Sigmoid colon (tissue), 7 donors: ENCODE measurements at places on chromosomes 4 and X. TPM values are rescaled to one million over a fixed set of nuclear protein-coding genes. Genes with fewer than 3 reads are reported as not detected.

GRCh38 chrX:115311601-115312001, 22.1 kb downstream of the LUZP4 start:
- H3K36me3 ChIP-seq, result no peaks in the 10 kb centered on the region
- DNase-seq, result no peak
- no peak overlapping the region for H3K27ac ChIP-seq
- H3K4me1 ChIP-seq, result no peaks in the 10 kb centered on the region

GRCh38 chr4:47786958-47787370, 50.9 kb downstream of the CORIN start:
- H3K4me1 ChIP-seq, result no peaks in the 10 kb centered on the region
- no peak overlapping the region for H3K27ac ChIP-seq
- DNase-seq, result no peak
- no peak overlapping the region for H3K4me3 ChIP-seq
- no peaks in the 10 kb centered on the region for H3K36me3 ChIP-seq
- no peaks in the 10 kb centered on the region for H3K27me3 ChIP-seq

HPGD gene
- polyA plus RNA-seq, result 71.9 TPM

DNA sequence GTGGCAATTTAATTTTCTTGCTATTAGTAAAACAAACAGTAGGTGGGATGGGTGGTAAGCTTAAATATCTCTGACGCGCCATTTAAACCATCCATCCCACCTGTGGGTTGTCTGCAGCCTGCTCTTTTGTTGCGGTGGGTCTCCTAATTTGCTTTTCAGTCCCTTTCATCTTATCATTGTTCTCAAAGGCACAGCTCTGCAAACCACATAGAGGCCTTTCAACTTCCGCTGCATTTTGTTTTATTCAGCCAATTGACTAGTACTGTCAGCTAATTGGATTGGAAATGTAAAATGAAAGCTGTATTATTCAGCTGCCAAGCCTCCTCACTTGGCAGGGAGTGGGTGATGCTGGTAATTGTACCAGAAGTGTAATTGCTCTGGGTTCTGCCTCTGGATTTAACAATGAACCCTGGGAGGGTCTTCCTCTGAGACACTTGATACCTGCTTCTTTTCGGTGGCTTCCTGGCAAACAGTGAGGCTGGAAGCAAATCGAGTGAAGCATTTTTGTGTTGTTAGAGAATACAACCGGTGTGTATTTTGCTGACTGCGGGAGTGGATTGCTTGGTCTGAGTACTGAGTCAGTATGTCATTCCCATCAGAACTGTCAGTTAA, 165.6 kb downstream of the FRAS1 start:
- no peak overlapping the region for H3K27ac ChIP-seq
- no peaks in the 10 kb centered on the region for H3K27me3 ChIP-seq
- no peak for DNase-seq
- H3K36me3 ChIP-seq, result no peaks in the 10 kb centered on the region

DNA sequence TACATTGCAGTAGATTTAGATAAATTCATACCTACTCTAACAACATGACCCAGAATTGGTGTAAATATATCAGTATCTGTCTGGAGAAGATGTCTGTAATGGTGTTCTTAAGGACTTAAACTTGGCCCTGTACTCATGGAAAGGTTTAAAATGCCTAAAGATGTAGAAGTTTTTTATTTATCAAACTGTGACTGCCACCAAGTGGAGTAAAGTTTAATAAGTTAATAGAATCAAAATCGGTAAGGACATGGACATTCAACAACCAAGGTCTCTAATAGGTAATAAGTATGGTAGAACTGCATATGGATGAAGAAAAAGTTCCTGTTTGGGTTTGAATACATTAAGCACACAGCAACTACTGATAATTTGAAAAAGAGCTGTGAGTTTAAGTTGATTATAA, 474.0 kb upstream of the NDST3 start:
- no peaks in the 10 kb centered on the region for H3K36me3 ChIP-seq
- no peak for DNase-seq
- H3K4me3 ChIP-seq, result no peak overlapping the region

DNA sequence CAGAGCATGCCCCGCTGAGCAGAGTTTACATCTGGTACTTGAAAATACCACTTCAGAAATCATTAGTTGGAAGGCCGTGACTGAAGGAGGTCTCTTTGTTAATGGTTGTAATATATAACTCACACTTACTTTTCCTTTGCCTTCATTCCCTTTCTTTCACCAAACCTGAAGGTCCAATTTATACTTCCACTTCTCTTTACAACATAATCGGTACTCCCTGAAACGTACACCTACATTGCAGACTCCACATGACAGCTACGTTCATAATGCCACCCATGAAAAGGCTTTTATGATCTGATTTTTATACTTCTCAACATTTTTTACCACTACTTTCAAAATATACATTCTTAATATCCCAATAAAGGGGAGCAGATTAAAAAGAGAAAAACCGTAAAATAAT, 298.7 kb downstream of the C4orf33 start:
- no peaks in the 10 kb centered on the region for H3K36me3 ChIP-seq
- no peaks in the 10 kb centered on the region for H3K27me3 ChIP-seq
- no peak overlapping the region for H3K27ac ChIP-seq

GRCh38 chr4:105058177-105058812, 88.4 kb upstream of the TET2 start:
- no peak overlapping the region for H3K4me3 ChIP-seq
- no peaks in the 10 kb centered on the region for H3K36me3 ChIP-seq
- DNase-seq, result no peak
- H3K27ac ChIP-seq, result no peak overlapping the region
- no peaks in the 10 kb centered on the region for H3K4me1 ChIP-seq

TMEM255A gene
- 4.2 TPM for polyA plus RNA-seq

PFKFB1 gene
- polyA plus RNA-seq, result 0.44 TPM

GRCh38 chr4:98996056-98996764, 689 bp downstream of the METAP1 start:
- DNase-seq, result no peak
- H3K4me3 ChIP-seq, result peak overlapping the region; percentile 94
- H3K27ac ChIP-seq, result peak overlapping the region; percentile 90
- no peaks in the 10 kb centered on the region for H3K27me3 ChIP-seq
- H3K36me3 ChIP-seq, result no peaks in the 10 kb centered on the region
- H3K4me1 ChIP-seq, result peaks cover 17% of the 10 kb centered on the region

KIAA1210 gene
- not detected for polyA plus RNA-seq

DNA sequence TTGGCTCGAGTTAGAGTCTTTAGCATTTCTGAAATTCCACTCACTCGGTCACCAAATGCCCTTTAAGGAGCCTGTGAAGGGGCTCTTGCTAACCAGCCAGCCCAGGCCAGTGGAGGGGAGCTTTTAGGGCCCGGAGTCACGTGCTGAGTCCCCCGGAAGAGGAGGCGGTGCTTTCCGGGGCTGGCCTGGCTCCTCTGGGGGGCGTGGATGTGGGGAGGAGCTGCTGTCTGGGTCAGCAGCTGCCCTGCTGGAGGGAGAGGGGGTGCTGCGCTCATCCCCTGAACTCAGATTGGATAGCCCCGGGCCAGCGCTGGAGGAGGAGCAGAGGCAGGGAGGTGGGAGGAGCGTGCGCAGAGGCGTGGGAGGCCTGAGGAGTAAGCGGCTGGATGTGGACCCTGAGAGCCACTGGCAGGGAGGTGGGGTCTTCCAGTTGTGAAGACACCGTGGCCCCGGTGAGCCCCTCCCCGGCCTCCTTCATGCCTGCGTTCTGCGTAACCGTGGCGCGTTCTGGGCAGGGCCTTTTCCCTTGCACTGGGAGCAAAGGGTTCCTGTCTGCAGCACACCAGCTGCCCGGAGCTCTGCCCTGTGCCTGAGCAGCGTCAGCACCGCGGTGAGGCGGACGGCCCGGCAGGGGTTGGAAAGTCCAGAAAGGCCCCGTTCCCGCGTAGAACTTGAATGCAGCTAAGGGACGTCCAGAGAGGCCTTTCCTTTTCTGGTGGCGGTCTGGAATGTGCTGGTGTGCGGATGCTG, 19.7 kb downstream of the MAEA start:
- peak overlapping the region; percentile 41 for H3K4me3 ChIP-seq
- peak overlapping the region; percentile 80 for H3K27ac ChIP-seq
- H3K27me3 ChIP-seq, result no peaks in the 10 kb centered on the region
- H3K36me3 ChIP-seq, result peaks cover 13% of the 10 kb centered on the region
- peak; percentile 97 for DNase-seq

GRCh38 chr4:86927843-86928395, 6.9 kb upstream of the AFF1 start:
- H3K27ac ChIP-seq, result peak overlapping the region; percentile 62
- DNase-seq, result peak; percentile 89
- H3K36me3 ChIP-seq, result peaks cover 30% of the 10 kb centered on the region
- peaks cover 15% of the 10 kb centered on the region for H3K4me1 ChIP-seq
- H3K4me3 ChIP-seq, result no peak overlapping the region
- H3K27me3 ChIP-seq, result no peaks in the 10 kb centered on the region

UGT2B15 gene
- polyA plus RNA-seq, result 6.0 TPM

DGAT2L6 gene
- not detected for polyA plus RNA-seq

DNA sequence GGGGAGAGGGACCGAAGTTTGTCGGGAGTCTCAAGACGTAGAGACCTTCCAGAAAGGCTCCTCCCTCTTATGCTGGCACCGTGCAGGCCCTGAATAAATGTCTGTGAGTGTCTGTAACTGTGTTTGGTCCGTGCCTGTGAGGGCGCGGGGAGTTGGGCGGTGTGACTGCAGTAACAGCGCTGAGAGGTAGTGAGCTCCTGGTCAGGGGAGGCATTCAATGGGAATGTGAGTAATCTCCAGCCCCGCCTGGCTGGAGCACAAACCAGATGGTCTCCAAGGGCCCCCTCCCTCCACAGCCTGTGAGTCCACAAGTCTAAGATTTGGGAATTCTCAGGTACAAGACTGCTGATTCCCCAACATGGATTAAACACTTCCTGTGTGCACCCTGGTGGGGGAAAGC, 100.0 kb downstream of the HMX1 start:
- no peak overlapping the region for H3K4me3 ChIP-seq
- H3K36me3 ChIP-seq, result no peaks in the 10 kb centered on the region
- no peaks in the 10 kb centered on the region for H3K4me1 ChIP-seq
- peaks cover 19% of the 10 kb centered on the region for H3K27me3 ChIP-seq
- H3K27ac ChIP-seq, result no peak overlapping the region

ERAS gene
- not detected for polyA plus RNA-seq

ABCG2 gene
- polyA plus RNA-seq, result 13.2 TPM

GRCh38 chr4:6041800-6042199, 23.6 kb upstream of the C4orf50 start:
- H3K4me3 ChIP-seq, result no peak overlapping the region
- H3K27ac ChIP-seq, result no peak overlapping the region
- peaks cover 12% of the 10 kb centered on the region for H3K27me3 ChIP-seq
- no peaks in the 10 kb centered on the region for H3K36me3 ChIP-seq

- H3K27me3 ChIP-seq, result no peaks in the 10 kb centered on the region
- no peaks in the 10 kb centered on the region for H3K4me1 ChIP-seq
- no peak overlapping the region for H3K4me3 ChIP-seq
- no peak overlapping the region for H3K27ac ChIP-seq
Measured at GRCh38 chrX:105765691-105766090, 56.6 kb upstream of the NRK start.

DNA sequence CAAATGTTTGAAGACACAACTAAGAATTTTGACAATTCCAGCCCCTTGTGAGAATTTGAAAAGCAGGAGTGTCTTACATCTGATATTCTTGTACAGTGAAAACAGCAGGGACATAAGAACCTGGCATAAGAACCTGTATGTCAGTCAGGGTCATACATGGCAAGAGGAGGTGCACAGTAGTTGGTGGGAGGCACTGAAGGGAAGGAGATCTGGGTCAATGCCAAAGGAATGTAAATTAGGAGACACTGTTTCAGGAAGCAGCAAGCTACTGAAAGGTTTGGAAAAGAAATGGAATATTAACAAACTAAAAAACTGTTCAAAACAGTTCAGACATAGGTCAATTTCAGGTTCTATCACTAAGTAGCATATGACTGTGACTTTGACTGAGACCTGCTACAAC, 25.0 kb upstream of the SPP1 start:
- H3K27ac ChIP-seq, result no peak overlapping the region
- H3K4me3 ChIP-seq, result no peak overlapping the region
- no peaks in the 10 kb centered on the region for H3K36me3 ChIP-seq
- DNase-seq, result no peak
- H3K27me3 ChIP-seq, result no peaks in the 10 kb centered on the region

DNA sequence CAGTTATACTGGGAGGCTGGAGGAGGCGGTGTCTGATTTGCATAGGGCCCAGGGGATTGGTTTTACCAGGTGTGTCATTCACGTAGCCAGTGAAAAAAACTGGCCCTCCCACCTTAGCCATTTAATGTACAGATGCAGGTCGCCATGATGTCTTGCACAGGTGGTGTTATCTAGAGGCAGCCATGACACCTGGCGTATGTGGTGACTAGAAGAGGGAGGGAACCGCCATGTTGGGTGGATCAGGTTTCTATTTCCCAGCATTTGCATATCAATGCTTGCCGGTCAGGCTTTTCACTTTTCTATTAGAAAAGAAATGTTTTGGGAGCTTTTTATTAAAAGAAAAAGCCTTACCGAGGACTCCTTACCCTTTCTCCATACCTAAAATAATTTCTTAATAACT, 523.4 kb downstream of the ADGRL3 start:
- no peaks in the 10 kb centered on the region for H3K27me3 ChIP-seq
- H3K27ac ChIP-seq, result no peak overlapping the region
- no peak for DNase-seq

RTL5 gene
- 1.8 TPM for polyA plus RNA-seq

GRCh38 chr4:116024954-116025708, 911.7 kb upstream of the NDST4 start:
- H3K4me1 ChIP-seq, result no peaks in the 10 kb centered on the region
- H3K4me3 ChIP-seq, result no peak overlapping the region
- DNase-seq, result no peak

- H3K27me3 ChIP-seq, result no peaks in the 10 kb centered on the region
- DNase-seq, result no peak
- H3K36me3 ChIP-seq, result no peaks in the 10 kb centered on the region
- H3K27ac ChIP-seq, result no peak overlapping the region
- H3K4me1 ChIP-seq, result peaks cover 54% of the 10 kb centered on the region
- H3K4me3 ChIP-seq, result no peak overlapping the region
Measured at GRCh38 chr4:101171747-101172146, 175.6 kb downstream of the PPP3CA start.

MAGEA8 gene
- not detected for polyA plus RNA-seq

UGT2A1 gene
- not detected for polyA plus RNA-seq

- H3K27me3 ChIP-seq, result no peaks in the 10 kb centered on the region
- H3K4me1 ChIP-seq, result no peaks in the 10 kb centered on the region
- no peak for DNase-seq
- H3K27ac ChIP-seq, result no peak overlapping the region
- H3K36me3 ChIP-seq, result no peaks in the 10 kb centered on the region
Measured at GRCh38 chr4:38310446-38311043, 350.3 kb downstream of the PTTG2 start.
